ENCODE measurements at places on chromosomes 1 and 21.

- no peak for DNase-seq
These were observed 8.6 kb downstream of the LIX1L start for GRCh38 chr1:145949219-145949618.

- DNase-seq: no peak
These were observed 318.4 kb downstream of the RPS6KC1 start for GRCh38 chr1:213369465-213369864.

- no peak for DNase-seq
These were observed 55.3 kb downstream of the C8B start for GRCh38 chr1:56910441-56910985.

GRCh38 chr1:233172201-233172600 lies 123.3 kb downstream of the PCNX2 start:
- no peak for DNase-seq

DNA sequence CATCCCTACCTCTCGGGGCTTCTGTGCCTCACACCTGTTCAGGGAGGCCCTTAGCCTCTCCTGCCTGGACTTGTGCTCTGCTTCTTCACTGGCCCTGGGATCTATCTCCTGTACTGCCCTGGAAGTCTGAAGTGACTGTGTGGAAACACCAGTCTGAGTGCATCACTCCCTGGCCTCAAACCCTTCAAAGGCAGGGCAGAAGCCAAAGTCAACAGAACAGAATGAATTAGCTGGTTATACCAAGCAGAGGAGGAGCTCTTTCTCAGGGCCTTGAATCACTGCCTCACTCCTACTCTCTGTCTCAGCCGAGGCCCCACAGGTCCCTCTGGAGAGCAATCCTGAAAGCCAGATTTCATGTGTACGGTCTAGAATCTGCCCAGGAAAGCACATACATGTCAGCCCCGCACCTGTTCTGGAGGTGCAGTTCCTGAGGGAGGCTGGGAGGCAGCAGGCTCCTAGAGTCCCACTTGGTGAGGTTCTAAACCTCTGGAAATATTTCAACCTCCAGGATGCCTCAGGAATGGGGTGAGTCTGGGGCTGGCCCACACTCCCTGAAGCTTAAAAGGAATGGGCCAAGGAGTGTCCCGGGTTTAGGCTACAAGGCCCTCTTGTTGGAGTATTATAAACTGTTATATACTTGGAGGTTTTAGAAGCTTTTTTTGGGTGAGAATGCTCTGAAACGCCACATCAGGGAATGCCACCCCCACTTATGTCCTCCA lies 98.3 kb downstream of the ABCA4 start:
- DNase-seq: no peak

GRCh38 chr1:11885916-11886315 lies 27.2 kb upstream of the NPPB start:
- no peak for DNase-seq

GRCh38 chr1:215599418-215600074 lies 32.4 kb downstream of the KCTD3 start:
- DNase-seq: no peak
